Nucleus accumbens (tissue), 56 donors: ENCODE measurements at places on chromosomes 16 and 17.

GRCh38 chr17:81854974-81855774, 5.2 kb downstream of the P4HB start:
- no peak for DNase-seq

DNA sequence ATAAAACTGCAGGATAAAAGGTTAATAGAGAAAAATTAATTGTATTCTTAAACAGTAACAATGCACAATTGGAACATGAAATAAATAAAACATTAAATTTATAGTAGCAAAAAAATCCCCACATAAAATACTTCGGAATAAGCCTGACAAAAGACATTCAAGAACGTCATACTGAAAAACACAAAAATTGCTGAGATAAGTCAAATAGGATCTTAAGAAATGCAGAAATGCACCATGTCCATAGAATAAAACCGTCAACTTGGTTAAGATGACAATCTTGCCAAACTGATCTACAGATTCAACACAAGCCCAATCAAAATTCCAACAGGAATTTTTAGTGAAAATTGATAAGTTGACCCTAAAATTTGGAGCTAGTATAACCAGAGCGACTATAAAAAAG, 76.6 kb downstream of the TBC1D16 start:
- no peak for DNase-seq

- DNase-seq: no peak
Observed at GRCh38 chr16:59216291-59216690, 482.2 kb upstream of the GOT2 start.

- no peak for DNase-seq
Observed at GRCh38 chr17:70006159-70006558, 68.9 kb upstream of the KCNJ16 start.

DNA sequence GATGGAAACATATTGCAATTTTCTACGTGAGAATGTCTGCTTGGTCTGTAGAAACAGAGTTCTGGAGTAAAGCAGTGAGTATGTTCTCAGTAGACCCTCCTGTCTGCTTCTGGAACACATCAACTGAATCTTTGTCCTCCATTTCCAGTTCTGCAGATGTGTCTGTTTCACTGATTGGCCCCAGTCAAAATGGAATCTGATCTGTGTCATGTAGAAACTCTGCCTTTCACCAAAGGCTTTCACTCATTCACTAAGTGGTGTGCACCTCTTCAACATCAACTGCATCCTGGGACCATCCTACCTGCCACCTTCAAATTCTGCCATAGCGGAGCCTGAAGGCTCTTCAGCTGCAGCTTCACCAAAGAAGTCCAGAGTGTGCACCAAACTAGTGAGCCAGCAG, 2.8 kb upstream of the ZNF267 start:
- no peak for DNase-seq

GRCh38 chr17:80223142-80223815, 3.1 kb downstream of the SLC26A11 start:
- DNase-seq: no peak

GRCh38 chr17:43856141-43856540, 9.2 kb downstream of the CD300LG start:
- DNase-seq: no peak

DNA sequence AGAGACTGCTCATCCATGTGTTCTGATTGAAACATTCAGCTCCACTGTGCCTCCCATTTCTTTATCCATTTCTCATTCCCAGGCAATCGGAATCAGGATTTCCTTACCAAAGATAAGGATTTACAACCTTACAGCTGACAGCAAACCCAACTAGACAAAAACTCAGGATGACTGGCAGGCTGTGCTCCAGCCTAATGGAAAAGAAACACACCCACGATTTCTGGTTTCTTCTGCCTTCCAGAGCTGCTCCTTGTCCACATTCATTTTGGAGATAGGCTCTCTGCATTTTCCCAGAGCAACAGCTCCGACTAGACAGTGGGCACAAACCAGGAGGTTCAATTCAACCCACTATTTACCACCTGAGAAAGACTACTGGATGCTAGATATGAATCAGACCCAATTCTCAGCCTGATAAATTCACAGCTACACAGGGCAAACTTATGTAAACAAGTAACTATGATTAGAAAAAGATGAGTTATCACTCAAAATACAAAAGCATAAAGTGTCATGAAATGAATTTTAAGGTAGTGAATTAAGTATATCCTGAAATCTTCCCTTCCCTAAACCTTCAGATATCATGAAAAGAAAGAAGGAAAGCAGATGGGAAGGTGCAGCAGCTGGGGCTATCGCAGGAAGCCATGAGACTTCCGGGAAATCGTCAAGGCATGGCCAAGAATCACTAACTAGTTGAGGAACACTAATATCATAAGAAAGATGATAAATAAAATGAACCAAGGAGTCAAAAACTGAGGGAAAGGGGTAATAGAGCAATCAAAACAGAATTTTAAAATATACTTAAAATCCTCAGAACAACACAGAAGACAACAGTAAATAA, 44.8 kb upstream of the CLEC18B start:
- DNase-seq: no peak

GRCh38 chr16:71296584-71297340, 7.6 kb upstream of the CMTR2 start:
- DNase-seq: no peak

DNA sequence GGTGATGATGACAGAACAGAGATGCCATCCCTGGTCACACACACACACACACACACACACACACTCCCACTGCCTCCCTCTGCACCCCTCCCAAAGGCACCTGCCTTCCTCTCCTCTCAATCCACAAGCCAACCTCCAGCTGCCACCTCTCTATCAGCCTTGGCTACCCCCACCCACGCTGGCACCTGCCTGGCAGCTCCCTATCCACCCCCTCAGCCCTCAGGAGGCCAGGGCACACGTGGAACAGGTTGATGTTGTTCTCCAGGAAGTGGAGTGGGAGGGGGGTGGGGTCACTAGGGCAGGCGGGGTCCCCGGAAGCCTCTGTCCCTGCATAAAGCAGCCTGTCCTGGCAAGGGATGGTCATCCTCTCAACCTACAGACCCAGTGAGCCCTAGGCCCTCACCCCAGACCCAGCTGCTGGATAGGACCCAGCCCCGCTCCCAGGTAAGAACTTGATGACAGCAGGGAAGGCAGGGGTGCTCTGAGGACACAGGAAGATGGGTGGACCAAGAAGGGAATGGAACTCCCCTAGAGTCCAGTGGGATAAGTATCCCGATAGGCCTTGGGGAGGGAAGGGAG, at the start of gene GSDMA:
Gene GSDMA, plus strand, starts transcription at position 363 of the 579 bp plus-strand sequence. CDS start 2,684 bp downstream, outside the sequence.
- DNase-seq: no peak

DNA sequence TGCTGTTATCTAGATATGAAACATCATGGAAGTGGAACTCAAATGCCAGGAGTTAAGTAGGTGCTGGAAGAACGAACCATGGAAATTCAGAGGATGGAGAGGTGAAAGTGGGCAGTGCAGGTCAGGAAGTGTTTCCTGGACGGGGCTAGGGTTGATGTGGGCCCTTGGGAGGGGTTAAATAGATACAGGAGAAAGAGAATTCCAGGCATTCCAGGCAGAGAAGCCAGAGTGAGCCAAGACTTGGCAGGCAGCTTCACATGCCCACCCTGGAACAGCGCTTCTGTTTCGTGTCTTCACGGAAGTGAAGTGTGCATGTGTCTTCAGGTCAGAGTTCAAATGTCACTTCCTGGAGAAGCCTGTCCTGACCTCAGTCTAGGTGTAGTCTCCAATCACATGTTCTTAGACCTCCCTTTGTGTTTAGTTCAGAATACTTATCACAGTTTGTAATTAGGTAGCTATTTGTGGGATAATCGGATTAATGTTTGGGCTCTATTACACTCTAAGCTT, 41.3 kb downstream of the GP2 start:
- DNase-seq: no peak

DNA sequence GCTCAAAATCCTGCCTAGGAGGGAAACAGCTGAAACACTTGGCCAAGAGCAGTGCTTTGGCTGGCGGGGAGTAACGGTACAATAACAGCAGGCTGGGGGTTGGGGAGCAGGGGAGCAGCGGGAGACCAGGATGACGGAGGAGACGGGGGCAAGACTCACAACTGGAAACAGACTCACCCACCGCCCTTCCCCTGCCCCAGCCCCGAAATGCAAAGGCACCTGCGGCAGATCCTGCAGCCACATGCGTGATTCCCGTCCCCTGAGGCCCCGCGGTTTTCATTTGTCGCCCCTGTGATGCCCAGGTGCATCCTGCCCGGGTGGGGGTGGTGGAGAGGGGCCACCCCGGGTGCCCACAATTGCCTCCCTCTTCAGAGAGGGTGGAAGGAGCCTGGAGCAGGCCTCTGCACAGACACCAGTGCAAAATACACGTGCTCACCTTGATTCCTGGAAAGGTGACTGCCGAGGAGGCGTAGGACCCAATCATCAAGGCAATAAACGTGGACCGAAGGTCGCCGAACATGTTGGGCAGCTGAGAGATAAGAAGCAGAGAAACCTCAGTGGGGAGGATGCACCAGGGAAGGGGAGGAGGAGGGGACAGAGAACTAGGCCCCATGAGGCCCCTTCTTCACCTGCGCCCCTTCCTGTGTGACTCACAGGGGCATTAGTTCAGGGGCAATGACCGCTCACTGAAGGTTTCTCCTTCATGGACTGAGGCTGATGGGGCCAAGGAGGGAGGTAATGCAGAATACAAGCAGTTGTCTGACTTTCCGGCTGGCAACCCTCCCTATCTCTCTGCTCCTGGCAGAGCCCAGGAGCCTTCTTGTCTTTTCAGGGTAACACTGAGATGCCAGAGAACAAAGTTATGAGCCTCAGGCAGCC, 30.4 kb upstream of the PITPNA start:
- DNase-seq: no peak

DNA sequence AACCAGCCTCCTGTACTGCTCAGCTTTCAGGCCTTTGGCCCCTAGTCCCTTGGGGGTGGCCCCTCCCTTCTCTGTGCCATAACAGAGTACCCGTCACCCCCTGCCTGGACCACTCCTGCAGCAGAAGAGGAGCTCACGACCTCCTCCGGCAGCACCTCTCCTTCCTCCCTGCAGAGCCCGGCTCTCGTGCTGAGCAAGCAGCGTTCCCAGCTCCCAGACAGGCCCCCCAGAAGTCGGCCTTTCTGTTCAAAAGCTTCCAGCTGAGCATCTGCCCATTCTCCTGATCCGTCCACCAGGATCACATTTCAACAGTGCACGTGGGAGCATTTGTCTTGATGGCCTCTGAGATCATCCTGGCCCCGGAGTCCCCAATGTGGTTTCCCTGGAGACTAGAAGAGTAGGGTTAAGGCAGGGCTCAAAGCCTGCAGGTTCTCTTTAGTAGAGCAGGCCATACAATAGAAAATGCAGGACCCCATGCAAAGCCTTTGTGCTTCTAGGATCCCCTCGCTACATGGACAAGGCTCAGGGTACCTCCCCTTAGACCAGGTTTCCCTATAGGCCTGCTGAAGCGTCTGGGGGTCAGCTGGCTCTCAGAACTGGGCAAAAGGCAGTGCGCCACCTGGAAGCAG, 35.6 kb downstream of the NLRC3 start:
- DNase-seq: no peak

GRCh38 chr17:32929588-32929987, 1.6 kb downstream of the TMEM98 start:
- no peak for DNase-seq

GRCh38 chr17:41939693-41940090, 9.3 kb downstream of the ODAD4 start:
- no peak for DNase-seq

DNA sequence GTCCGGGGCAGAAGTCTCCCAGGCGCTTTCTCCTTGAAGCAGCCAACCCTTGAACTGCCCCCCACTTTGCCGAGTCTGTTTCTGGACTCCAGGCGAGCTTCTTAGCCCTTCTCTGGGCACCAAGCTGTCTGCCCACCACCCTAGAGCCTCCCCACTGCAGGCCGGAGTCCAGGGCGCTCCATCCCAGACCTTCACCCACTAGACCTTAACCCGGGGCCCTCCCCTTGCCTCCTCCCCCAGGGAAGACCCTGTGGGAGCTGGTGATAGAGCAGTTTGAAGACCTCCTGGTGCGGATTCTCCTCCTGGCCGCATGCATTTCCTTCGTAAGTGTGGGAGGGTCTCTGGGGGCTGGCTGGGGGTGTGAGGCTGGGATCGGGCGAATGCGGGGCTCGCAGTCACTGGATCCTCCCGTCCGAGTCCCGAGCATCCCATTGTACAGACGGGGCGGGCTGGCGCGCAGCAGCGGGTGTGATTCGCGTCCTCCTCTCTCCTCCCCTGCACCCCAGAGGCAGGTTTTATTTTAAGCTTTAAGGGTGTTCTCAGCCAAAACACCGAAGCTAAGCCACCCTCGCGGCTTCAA, 1.1 kb downstream of the ATP2A1 start:
- no peak for DNase-seq

DNA sequence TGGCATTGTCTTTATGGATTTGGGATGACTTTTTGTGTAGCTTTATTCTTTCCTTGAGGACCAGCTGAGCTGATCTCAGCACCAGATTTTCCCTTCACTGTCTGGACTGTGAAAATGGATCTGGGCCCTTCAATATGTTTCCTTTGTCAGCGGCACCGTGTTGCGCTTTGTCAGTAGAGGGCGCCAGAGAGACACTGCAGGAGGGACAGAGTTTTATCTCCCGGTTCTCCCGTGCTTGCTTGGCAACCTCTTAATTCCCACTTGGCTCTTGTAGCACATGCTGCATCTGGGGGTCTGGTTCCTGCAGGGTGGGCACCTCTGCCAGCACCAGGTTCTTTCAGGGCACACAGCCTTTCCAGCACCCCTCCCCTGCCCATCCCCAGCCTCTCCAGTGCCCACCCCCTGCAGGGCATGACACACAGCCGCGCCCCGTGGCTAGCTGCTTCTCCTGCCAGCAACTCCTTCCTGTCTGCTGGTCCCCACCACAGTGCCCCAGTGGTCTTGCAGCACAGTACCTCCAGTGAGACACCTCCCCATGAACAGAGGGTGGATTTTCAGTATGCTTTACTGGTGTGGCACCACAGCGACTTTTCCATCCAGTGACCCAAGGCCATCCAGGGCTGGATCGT, 19.6 kb downstream of the OR1D5 start:
- DNase-seq: no peak

GRCh38 chr17:59941131-59941530, 23.4 kb downstream of the RNFT1 start:
- no peak for DNase-seq

- no peak for DNase-seq
Observed at GRCh38 chr16:27853651-27854050, 209.9 kb downstream of the GSG1L start.

DNA sequence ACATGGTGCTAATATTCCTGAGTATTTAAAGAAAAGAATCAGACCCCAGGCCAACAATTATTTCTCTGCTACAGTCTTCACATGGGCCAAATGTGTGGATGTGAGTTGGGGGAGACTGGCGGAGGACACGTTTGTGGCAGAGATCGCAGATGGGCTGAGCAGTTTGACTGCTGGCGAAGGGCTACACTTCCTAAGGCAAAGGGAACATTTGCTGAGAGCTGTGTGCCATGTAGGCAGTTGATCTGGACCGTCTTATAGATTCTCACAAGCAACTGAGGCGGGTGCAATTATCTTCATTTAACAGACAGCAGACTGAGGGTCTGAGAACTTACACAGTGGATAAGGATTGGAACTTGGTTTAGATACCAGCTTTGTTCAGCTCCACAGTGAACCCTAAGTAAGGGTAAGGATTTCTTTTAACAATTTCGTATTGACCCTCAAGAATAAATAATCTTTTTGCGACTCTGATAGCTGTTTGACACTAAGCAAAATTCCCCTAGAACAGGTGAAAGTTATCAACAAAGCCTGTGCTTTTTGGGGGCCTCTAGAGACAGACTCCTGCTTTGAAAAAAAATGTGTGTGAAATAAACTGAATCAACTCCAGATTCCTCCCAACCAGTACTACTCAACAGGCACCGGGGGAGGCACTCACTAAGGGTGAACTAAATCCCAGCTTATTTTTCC, 55.3 kb downstream of the TBX4 start:
- DNase-seq: no peak
